Karpas-422 (cell line): ENCODE measurements at places on chromosomes 5 and 9. TPM values are rescaled to one million over a fixed set of nuclear protein-coding genes. Genes with fewer than 3 reads are reported as not detected.

DNA sequence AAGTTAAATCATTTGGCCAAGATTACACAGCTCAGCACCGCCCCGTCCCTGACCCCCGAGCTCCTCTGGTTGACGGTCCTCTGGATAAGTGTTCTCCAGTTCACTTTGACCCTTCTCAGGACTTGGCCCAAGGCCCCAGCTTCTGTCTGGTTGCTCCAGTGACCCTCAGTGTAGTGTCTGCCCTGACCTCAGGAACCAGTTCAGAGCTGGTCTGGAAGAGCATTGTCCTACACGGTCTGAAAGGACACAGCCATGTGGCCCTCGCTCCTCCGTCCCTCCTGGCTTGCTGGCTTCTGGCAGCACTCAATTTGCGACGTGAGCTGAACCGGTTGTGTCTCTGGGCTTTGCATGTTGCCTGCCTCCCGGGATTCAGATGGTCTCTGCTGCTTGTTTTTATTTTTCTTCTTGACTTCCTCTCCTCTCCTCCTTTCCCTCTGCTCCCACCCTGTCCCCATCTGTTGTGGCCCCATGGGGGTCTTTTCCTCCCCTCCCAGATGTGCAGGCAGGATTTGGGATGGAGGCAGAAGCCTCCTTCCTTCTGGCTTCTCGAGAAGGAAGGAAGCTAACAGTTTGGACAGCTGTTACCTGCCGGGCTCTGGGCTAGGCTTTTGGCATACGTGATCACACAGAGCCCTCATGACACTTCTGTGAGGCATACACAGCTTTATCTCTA lies 72.0 kb downstream of the PPARGC1B start:
- no peak for DNase-seq

GRCh38 chr9:95440447-95440846 lies 76.3 kb downstream of the PTCH1 start:
- DNase-seq: no peak

DNA sequence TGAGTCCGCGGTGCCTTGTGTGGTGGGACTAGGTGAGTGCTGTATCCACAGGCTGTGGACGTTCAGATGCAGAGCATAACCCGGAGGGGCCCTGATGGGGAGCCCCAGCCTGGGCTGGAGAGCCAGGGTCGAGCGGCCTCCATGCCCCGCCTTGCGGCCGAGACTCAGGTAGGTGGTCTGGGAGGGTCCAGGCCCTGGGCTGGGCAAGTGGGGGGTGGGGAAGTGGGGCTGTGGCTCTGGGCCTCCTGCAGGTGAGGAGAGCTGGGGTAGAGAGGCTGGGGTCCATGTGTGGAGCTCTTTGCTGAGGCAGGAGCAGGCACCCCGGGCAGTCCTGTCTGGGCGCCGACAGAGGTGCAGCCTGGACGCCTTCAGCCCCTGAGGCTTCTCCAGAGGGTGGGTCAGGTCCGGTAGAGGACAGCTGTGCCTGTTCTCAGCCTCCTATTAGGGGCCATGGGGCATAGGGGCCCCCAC lies 241.1 kb downstream of the CACNA1B start:
- no peak for DNase-seq

GRCh38 chr5:8826508-8826907 lies 719.4 kb downstream of the SEMA5A start:
- DNase-seq: no peak

GRCh38 chr5:167205881-167206280 lies 1085.6 kb upstream of the WWC1 start:
- no peak for DNase-seq

DNA sequence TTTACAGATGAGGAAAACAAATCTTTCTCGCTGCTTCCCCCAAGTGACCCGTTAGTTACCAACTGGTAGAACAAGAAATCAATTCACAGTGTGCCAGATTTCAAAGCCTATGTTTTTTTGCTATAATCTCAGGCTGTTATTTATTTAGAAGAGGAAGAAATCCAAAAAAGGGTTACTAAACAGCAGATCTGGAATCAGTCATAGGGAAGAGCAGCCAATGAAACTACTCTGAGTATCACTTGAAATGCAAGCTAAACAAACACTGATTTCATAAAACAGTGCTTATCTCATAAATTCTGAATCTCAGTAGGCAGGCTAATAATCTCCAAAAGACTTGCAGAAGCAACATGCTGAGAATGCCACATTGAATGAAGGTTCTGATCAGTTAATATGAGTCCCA lies 829.5 kb upstream of the ACO1 start:
- DNase-seq: no peak

DNA sequence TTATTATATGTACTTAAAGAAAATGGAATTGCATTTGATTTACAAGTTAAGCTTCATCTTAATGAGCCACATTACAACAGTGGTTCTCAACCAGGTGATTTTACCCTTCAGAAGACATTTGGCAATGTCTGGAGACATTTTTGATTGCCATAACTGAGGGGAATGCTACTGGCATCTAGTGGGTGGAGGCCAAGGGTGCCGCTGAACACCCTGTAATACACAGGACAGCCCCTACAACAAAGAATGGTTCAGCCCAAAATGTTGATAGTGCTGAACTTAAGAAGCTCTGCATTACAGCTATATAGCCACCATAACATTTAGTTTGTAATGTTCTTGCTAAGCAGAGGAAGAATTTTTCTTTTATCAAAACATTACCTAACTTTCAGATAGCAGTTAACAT lies 103.1 kb downstream of the PAM start:
- no peak for DNase-seq

Gene HTR1A
- not detected in 2 replicates for total RNA-seq
